Smooth muscle cell of the umbilical artery (primary cell): ENCODE measurements at places on chromosomes 1 and 21. TPM values are rescaled to one million over a fixed set of nuclear protein-coding genes. Genes with fewer than 3 reads are reported as not detected.

The IFI44L gene
- total RNA-seq, result 1.6 and 4.8 TPM in 2 replicates

The RSRP1 gene
- 97.1 and 203 TPM in 2 replicates for total RNA-seq

The SUSD4 gene
- total RNA-seq, result under 0.01 and 0.09 TPM in 2 replicates

The TMEM81 gene
- 1.4 and 1.8 TPM in 2 replicates for total RNA-seq

The TCEA3 gene
- total RNA-seq, result 9.8 and 13.9 TPM in 2 replicates

The PDPN gene
- 0.30 TPM in 1 of 2 replicates, not detected in the other for total RNA-seq

The SCMH1 gene
- total RNA-seq, result 24.9 and 31.0 TPM in 2 replicates

The SYCP1 gene
- total RNA-seq, result not detected in 2 replicates

The NEK2 gene
- 2.1 and 17.3 TPM in 2 replicates for total RNA-seq

The ADAMTSL4 gene
- 2.7 and 3.3 TPM in 2 replicates for total RNA-seq

The DNAI4 gene
- total RNA-seq, result 5.6 and 9.2 TPM in 2 replicates

The HSD3B1 gene
- total RNA-seq, result not detected in 2 replicates

The INAVA gene
- 0.18 TPM in 1 of 2 replicates, not detected in the other for total RNA-seq

The CEP104 gene
- 22.3 and 41.8 TPM in 2 replicates for total RNA-seq

The ADGRL2 gene
- total RNA-seq, result 31.8 and 47.6 TPM in 2 replicates

The CDCA8 gene
- 0.30 and 7.3 TPM in 2 replicates for total RNA-seq

The LYPD8 gene
- total RNA-seq, result not detected in 2 replicates

The ABCA4 gene
- total RNA-seq, result 0.30 and 0.51 TPM in 2 replicates

The TNFRSF1B gene
- total RNA-seq, result 3.0 and 10.6 TPM in 2 replicates

The LCE3E gene
- not detected in 2 replicates for total RNA-seq

The RGS13 gene
- total RNA-seq, result not detected in 2 replicates

The UBE2J2 gene
- total RNA-seq, result 33.9 and 43.6 TPM in 2 replicates
